Naive thymus-derived CD4-positive, alpha-beta T cell (primary cell): ENCODE measurements at places on chromosomes 16 and 17.

DNA sequence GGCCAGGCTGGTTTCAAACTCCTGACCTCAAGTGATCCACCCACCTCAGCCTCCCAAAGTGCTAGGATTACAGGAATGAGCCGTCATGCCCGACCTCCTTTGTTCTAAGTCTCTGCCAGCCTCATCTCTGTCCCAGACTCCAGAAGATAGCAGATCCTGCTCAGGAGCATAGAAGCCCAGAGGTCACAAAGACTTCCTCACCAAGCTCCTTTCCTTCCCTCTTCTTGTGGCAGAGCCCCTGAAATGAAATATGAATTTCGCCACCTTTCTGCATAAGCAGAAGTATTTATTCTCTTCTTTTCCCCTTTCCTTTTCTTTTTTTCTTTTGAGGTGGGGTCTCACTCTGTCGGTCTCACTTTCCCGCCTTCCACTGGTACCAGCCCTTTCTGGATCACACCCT, 11.5 kb upstream of the PIPOX start:
- no peak for DNase-seq

DNA sequence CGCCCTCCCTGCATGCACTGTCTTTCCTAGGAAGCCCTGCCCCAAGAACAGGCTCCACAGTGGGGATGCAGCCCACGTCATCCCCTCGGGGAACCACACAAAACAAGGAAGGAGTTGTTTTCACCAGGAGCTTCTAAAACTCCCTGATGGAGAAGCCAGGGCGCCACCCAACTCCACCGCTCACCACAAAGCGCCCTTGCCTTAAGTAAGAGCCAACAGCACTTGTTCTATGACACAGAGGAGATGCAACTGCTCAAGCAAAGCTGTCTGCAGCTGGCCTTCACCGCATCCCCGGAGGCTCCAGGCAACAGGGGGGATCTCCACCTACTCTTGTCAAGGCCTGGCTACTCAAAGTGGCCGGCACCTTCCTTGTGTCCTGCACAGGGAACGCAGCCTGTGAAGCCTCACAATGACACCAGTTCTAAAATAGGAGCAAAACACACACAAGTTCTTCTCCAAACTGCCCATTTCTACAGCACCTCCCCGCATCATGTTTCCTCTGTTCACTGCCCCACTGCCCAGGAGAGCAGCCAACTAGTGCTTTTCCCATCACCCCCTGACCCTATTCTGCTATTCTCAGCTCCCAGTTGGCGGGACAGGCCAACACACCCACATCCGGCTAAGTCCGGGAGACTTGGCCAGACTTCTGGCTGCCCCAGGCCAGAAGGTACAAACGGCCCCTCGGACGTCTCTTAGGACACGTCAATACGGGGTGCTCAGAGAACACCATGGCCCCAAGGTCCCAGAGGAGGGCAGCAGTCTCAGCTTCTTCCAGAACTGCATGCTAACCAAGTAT, 24.2 kb downstream of the MPG start:
- DNase-seq, result no peak

DNA sequence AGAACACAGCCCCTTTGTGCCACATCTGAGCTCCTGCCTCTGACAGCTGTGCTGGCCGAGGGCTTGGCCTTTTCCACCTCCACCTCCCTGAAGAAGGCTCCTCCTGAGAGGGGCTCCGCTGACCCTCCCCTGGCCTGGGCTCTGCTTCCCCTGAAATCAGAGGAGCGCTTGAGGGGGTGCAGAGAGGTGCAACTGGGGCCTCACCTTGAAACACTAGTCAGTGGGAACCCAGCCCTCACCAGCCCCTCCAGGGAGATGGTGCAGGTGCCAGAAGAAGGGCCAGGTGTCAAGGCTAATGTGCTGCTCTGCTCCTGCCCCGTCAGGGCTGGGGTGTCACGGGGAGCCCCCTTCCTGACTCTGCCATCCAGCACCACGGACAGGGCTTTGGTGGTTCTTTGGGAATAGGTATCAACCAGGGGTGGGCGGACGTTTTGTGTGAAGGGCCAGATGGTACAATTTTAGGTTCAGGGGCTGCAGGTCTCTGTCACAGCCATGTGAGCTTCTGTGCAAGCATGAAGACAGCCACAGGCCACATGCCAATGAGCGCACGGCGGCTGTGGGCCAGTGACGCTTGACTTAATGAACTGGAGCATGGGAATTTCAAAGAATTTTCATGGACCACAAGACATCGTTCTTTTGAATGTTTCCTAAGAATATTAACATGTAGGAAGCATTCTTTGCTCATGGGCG, 2.1 kb upstream of the ZG16B start:
- no peak for DNase-seq

- no peak for DNase-seq
Measured at GRCh38 chr16:27233731-27234130, 30.4 kb downstream of the KDM8 start.

GRCh38 chr16:30381291-30382041, 895 bp downstream of the SEPTIN1 start:
- DNase-seq, result peak; percentile 38

DNA sequence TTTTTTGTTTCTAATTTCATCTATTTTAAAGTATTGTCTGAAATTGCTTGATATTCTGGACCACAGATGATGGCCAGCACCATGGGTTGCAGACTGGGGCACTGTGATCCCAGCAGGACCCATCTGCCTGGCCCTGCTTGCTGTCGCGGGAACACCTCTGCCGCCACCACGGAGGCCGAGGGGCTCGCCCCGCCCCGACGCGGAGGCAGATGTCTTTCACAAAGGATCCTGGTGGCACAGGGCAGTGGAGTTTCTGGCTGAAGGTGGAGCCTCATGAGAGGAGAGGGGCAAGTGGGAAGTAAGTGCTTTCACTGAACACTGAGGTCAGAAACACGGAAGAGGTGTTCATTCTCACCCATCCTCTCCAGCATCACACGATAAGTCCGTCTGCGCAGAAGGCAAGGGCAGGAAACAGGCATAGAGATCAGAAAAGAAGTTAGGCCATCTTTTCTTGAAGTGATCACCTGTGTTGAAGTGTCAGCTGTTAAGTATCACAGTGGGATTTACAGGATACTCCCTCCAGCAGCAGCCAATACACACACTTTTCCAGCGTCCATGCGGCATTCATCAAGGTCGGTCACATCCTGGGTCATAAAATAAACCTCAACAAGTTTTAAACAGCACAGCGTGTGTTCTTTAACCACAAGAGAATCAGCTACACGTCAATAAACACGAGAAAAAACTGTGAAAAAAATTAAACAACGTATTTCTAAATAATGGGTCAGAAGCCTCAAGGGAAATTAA, 194.5 kb downstream of the RPTOR start:
- peak; percentile 52 for DNase-seq

GRCh38 chr16:81841722-81842121, 62.6 kb downstream of the PLCG2 start:
- no peak for DNase-seq

DNA sequence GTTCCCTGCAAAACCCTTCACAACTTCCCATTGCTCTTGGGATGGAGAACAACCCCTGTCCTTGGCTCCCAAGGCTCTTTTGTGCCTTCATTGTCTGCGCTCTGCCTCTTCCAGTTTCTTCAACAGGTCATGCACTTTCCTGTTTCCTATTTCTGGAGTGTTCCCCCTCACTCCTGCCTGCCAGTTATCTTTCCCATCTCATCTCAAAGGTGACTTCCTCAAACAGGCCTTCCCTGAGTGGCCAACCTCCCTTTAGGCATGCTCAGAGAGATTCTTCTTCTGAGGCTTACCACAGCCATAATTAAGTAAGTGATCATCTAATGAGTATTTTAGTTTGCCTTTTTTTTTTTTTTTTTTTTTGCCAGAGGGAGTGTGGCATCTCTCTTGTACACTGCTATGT, 2.9 kb upstream of the CYLD start:
- DNase-seq, result no peak

DNA sequence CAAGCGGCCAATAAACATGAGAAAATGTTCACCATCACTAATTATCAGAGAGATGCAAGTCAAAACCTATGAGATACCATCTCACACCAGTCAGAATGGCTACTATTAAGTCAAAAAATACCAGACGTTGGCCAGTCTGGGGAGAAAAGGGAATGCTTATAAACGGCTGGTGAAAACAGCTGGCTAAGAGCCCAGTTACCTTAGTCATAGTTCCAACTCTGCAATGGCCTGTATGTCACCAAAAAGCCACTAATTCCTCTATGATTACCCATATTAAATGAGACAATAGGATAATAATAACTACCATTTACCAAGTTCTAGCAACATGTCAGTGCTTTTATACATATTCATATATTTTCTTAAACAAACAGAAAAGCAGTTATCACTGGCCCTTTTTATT, 42.9 kb upstream of the CDRT4 start:
- no peak for DNase-seq

DNA sequence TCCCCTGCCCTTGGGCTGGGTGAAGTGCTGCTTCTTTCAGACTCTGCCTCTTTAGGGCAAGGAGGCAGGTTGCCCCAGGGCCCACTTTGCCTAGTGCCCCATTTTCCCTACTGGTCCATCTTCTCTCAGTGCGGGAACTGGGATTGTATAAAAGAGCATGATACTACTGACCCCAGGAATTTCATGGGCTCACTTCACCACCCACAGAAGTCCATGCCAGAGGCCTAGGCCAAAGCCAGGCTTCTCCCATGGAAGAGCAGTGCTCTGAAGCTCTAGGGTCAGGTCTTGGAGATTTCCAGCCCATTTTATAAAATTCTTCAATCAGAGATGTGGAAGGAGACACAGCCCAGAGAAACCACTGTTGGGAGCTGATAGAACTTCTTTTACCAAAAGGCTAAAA, 5.7 kb downstream of the CACNG1 start:
- DNase-seq, result no peak

DNA sequence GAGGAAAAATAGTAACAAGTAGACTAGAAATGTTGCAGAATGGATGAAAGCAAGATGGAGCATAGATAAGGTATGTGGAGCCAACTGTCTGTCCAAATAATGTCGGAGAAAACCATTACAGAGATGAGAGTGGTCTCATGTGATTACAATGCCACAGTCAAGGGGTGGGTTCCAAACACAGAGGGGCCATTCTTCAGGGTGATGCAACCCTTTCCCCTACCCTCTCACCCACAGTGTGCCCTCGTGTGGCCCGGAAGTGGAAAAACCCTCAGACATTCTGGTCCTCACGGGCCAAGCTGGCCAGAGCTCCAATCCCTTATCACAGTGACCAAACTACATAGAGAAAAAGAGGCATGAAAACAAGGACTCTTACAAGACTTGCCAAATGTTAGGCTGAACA, 17.7 kb upstream of the HS3ST3A1 start:
- no peak for DNase-seq

GRCh38 chr17:36928471-36929345, 8.6 kb upstream of the LHX1 start:
- DNase-seq, result no peak
